ENCODE measurements at places on chromosomes 11 and 22.

- no peak for DNase-seq
Observed at GRCh38 chr22:28594797-28595462, 84.7 kb downstream of the TTC28 start.

- DNase-seq, result no peak
Observed at GRCh38 chr11:45968901-45969300, 46.4 kb downstream of the LARGE2 start.

GRCh38 chr11:12110714-12111548, 541 bp downstream of the MICAL2 start:
- no peak for DNase-seq

DNA sequence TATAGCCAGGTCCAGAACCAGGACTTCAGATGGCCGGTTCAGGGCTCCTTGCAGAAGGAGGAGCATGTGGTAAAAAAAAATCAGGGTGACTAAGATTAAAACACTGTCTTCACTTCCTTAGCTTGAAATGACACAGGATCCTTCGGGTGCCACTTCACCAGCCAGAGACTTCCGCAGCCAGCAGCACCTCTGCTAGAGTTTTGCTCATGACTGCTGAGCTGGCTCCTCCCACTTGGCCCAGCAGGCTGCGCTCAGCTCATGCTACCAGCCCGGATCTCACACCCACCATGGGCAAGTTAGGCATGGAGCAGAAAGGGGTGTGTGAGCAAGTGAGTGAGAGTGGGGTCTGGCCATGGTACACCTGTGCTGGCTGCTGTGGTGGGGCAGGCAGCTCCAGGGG, 6.6 kb upstream of the MS4A18 start:
- no peak for DNase-seq

DNA sequence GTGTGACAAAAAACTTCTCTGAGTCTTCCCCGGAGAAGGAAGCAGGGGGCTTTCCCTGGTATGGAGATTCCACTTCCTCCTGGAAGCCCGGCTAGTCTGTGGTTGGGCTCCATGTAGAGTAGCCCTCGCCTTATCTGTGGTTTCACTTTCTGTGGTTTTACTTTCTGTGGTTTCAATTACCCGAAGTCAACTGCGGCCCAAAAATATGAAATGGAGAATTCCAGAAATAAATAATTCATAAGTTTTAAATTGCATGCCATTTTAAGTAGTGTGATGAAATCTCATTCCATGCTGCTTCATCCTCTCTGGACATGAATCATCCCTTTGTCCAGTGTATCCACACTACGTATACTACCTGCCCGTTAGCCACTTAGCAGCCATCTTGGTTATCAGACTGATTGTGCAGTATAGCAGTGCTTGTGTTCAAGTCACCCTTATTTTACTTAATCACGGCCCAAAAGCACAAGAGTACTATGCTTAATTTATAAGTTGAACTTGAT, 275.0 kb upstream of the SESN3 start:
- no peak for DNase-seq

DNA sequence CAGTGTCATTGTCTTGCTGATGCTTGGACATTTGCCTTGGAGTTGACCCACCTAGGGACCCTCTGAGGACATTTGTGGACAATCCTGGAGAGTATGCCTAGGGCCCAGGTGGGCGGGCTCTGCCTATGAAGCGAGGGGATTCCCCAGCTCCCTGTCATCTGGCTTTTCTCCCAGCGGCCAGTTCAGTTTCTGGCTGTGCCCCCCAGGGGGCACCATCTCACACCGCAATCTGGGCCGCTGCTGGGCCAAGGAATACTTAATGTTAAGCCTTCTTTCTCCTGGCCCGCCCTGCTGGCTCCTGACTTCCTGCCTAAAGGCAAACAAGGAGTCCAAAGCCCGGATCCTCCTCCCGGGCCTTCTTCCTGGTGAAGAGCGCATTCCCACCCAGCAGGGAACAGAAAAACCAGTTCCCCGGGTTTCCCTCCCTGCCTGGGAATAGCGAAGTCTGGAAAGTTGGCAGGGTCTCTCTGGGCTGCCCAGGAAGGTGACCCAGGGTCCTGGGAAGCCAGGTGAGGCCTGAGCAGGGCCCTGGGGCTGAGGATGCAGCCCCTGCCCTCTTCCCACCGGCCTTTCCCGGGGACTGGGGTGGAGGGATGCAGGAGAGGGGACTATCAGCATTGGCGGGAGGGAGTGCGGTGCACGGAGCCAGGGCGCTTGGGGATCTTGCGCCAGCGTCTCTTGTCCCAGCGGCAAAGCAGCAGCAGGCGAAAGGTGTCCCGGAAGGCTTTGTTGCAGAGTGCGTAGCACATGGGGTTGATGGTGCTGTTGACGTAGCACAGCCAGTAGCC, 11.9 kb downstream of the CHRM1 start:
- DNase-seq, result no peak

DNA sequence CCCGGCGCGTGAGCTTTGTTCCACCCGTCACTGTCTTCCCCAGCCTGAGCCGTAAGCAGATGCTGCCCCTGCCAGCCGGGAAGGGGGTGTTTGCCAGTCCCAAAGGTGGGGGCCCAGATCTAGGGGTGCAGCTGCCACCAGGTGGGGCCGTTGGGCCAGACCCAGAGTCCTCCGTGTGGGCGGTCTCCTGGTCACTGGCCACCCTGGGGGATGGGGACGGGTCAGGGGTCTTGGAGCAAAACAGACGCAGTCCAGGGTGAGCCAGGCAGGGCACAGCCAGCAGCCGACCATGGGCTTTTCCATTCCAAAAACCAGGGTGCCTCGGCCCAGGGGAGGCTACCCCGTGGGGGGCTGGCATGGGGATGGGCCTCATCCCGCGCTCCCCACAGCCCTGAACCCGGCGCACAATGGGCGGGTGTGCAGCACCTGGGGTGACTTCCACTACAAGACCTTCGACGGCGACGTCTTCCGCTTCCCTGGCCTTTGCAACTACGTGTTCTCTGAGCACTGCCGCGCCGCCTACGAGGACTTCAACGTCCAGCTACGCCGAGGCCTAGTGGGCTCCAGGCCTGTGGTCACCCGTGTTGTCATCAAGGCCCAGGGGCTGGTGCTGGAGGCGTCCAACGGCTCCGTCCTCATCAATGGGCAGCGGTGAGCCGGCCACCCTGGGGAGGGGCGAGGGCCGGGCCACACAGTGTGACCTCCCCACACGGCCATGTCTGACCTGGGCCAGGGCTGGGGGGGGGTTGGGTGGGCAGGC, 3.5 kb downstream of the MUC5B start:
- no peak for DNase-seq

- DNase-seq, result no peak
Observed at GRCh38 chr22:20408891-20409290, 14.9 kb downstream of the ZNF74 start.

DNA sequence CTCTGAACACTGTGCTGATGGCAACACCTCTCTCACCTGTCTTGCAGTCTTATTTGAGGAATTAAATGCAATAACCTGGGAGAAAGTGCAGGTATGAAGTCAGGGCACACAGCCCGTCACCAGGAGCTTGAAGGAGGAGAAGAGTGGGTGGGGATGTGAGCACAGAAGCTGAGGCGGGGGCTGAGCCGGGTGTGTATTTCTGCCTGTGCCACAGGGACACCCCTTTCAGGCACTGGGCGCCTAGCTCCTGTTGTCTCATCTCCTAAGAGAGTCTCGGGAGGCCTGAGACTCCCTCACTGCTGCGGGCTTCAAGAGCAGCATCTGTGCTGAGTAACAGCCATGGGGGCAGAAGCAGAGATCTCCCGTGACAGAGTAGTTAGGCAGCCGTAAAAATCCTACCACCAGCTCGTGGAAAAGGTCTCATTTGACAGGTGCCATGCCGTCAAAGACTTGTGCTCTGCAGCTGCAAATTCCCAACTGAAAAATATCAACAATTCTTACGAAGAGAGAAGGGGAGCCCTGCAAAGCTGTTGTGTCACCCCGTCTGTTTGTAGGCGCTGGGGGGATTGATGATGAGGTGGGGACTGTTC, 26.8 kb downstream of the PARVB start:
- DNase-seq, result no peak

DNA sequence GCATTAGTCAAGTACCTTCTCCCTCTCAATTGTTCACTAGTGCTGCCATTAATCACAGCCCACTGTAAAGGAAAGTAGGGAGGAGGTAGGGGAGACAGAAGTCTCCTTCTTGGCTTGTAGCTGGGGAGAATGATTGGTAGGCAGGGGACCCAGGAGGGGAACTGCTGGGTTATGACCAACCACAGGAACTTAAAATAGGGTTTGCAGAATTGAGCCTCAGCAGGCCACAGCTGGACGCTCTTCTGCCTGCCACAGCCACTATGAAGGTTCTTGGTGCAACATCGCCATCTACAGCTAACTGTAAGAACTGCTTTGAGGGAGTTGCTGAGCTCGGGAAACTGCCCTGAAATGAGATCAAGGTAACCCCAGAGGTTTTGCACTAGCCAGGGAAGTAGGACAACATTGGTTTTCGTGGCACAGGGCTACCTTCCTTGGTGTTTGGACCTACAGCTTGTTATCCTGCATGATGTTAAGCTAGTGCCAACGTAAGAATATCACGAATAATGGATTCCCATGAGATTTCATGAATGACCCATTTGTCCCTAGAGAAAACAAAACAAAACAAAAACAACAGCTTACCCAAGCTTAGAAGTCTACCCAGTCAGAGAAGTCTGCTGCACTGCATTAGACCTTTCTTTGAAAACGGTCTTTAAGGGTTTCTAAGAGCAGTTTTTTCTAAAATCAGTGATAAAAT, 787.1 kb upstream of the API5 start:
- no peak for DNase-seq

GRCh38 chr11:92703449-92703830, 266.0 kb upstream of the MTNR1B start:
- DNase-seq, result no peak

- no peak for DNase-seq
Observed at GRCh38 chr11:26734691-26735090, 12.8 kb upstream of the SLC5A12 start.

DNA sequence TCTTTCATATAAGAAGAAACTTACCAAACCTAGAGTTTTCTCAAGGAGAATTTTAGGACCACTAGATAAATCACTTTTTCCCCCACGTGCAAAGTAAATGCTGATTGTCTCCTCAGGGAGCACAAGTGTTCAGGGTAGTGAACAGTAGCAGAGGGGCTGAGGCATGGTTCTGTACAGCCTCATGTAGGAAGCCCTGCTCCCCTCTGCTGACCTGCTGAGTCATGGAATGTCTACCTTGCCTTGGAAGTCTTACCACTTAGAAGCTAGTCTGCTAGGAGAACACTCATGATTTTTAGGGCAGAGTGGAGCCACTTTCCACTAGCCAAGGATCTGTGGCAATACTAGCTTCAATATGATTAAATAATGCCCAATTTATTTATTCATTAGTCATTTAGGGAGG, 2120.6 kb upstream of the RAG2 start:
- DNase-seq, result no peak

DNA sequence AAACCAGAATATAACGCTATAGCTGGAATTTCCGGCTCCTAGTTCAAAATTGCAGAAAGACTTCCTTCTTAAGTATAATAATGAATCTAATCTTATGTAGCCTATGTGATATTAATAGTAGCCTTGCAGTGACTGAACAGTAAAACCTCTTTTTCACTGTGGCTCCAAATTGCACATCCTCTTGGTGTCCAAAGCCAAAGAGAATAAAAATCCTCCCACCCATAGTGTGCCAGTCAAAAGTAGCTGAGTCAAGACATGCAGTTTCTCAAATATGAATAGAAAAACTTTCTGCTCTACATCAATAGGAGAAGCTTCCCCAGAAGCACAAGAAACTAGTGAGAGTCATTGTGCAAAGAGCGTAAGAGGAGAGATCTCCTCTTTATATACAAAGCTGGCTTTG, 76.0 kb upstream of the PICALM start:
- DNase-seq, result no peak

DNA sequence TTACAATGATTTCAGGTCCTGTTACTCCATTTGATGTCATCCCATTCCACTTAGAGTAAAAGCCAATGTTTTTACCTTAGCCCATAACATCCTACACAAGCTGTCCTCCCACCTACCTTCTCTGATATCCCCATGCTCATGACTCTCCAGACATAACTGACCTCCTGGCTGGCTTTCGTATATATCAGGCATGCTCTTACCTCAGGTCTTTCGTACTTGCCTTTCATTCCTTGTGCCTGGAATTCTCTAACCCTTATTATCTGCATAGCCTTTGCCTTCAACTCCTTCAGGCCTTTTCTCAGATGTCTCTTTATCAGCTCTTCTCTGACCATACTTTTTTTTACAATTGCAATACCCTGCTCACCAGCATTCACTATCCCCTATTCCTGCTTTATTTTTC, 10.3 kb upstream of the CYB5R2 start:
- DNase-seq, result no peak

DNA sequence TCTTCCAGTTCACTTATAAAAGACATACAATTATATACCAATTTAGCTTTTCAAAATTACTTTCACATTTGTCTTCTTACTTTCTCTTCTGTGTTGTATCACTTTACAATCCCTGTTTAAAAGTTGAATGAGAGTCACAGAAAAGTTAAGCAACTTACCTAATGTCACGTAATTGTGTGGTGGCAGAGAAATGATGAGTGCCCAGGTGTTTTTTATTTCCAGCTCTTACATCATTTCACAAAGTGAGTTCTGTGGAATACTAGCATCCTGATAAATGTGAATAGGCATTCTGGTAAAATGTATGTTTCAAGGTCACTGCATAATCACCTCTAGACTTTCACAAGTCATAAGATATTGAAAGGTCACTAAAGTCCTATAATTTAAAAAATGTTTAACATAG, 133.0 kb upstream of the FIBIN start:
- DNase-seq, result no peak

- DNase-seq, result no peak
Observed at GRCh38 chr11:79678780-79679452, 238.1 kb upstream of the TENM4 start.
